T follicular helper cell (primary cell): ENCODE measurements at places on chromosomes 16 and 17.
A peak's percentile ranks its signal among the peaks of the same experiment; 100 is the strongest.

DNA sequence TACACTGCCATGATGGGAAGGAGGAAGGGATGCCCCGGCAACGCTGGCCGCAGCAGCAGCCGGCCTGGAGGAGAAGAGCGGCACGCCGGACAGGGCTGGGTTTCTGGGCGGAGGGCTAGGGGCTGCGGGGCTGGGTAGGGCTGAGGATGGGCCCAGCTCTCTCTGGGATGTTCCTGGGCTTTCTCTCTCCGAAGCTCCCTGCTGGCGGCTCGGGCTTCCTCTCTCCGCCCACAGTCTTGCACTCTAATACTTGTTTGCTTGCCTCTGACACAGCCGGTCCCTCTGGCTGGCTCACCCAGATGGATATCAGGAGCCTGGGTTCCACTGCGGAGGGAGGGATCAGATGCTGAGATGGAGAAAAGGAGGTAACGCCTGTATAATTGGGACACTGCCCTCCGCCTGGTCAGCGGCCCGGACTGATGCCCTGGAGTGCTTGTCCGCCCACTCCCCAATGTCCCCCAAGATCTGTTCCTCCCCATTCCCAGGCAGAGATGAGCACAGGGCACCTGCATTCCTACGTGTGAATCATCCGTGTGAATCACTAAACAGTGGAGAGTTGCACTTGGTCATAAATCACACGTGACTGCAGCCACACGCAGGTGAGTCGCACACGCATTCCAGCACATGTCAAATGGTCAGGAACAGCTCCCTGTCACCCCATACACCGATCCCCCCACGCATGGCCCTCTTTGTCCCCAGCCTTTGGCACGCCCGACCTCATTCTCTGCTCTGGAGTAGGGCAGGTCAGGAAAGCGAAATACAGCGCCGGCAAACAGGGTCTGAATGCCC is at the start of gene ALOXE3:
Gene ALOXE3, minus strand, starts transcription at position 535 of the 789 bp plus-strand sequence. Its CDS starts 524 bp downstream, at position 11.
- DNase-seq, result no peak

DNA sequence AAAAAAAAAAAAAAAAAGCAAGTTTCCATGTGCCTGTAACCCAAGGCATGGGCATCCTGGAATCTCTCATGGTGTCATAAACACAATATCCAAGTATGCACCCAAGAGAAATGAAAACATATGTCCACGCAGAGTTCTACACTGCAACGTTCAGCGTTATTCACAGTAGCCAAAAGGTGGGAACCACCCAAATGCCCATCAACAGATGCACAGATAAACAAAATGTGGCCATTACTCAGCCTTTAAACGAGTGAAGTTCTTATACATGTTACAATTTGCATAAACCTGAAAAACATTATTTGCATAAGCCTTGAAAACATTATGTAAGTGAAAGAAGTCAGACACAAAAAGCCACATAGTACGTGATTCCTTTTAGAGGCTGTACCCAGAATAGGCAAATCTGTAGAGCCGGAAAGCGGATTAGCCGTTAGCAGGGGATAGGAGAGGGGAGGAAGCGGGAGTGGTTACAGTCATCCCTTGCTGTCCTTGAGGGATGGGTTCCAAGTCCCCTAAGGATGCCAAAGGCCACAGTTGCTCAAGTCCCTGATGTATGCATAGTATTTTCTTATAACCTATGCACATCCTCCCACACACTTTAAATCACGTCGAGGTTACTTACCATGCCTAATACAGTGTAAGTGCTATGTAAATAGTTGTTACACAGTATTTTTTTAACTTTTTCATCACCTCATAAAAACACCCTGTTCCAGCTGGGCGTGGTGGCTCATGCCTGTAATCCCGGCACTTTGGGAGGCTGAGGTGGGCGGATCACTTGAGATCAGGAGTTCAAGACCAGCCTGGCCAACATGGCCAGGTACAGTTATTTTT is 47.3 kb upstream of the DNAH17 start:
- no peak for DNase-seq

DNA sequence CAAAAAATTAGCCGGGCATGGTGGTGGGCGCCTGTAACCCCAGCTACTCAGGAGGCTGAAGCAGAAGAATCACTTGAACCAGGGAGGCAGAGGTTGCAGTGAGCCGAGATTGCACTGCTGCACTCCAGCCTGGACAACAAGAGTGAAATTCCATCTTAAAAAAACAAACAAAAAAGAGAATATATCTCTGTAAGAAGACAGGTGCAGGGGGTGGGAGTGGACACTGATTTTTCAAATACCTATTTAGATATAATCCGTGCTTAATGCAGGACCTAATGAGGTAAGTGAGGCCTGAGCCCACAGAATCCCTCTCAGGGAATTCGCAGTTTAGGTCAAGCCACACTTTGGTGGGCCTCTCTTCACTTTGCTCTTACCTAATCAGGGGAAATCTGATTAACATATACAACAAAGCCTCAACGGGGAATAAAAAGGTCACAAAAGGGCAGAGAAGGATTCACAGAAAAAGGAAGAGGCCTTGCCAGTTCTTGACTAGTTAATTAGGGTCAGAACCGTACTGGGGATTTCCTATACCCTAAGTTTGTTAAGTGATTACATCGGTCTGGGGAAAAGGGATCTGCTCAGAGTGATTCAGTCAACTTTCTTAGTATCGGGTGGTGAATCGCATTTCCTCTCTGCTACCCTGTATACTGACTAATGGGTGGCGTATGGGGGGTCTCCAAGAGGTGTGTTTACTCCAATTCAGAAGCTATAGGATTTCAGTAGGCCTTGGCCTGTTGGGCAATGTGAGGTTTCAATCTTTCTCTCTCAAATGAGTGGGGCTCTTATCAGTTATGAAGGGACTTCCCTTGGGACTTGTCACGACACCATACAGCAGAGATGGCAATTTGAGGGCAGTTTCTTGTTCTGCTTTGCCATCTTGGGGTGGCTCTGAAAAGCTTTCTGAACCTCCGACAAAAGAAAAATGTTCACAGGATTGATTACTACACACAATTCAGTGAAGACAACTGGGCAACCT is 1.9 kb upstream of the NFAT5 start:
- peak; percentile 9 for DNase-seq

DNA sequence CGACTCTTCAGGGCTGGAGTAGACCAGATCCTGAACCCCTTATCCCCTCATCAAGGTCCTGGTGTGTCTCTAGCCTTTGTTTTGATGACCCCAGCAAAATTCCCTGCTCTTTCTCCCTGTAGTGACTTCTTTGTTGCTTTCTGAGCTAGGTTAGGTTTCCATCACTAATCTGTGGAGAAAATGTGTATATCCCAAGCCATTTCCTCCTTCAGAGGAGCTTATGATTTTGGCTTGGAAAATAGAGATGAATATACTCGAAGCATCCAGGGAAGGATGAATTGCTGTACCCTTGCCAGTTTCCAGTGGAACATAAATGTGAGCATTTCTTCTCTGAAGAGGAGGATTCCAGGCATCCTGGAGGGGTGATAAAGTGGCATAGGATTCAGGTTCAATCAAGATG is 55.8 kb downstream of the KSR1 start:
- no peak for DNase-seq

DNA sequence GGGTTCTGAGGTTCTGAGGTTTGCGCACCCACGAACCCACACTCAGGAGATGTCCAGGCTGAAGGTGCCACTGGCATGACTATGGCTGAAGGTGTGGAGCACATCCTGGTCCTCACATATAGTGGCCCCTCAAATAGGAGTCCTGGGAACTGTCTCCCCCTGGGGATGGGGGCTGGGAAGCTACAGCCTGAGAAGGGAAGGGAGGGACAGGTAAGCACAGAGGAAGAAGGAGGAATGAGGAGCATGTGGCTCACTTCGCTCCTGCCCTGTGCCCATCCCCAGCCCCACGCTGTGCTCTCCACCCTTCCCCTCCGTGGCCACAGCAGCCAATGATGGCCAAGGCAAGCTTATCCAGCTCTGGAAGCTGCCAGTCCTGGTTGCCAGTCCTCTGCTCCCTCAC is 123.9 kb upstream of the LHX1 start:
- no peak for DNase-seq

GRCh38 chr16:66372078-66372897 is 5.8 kb downstream of the CDH5 start:
- no peak for DNase-seq

DNA sequence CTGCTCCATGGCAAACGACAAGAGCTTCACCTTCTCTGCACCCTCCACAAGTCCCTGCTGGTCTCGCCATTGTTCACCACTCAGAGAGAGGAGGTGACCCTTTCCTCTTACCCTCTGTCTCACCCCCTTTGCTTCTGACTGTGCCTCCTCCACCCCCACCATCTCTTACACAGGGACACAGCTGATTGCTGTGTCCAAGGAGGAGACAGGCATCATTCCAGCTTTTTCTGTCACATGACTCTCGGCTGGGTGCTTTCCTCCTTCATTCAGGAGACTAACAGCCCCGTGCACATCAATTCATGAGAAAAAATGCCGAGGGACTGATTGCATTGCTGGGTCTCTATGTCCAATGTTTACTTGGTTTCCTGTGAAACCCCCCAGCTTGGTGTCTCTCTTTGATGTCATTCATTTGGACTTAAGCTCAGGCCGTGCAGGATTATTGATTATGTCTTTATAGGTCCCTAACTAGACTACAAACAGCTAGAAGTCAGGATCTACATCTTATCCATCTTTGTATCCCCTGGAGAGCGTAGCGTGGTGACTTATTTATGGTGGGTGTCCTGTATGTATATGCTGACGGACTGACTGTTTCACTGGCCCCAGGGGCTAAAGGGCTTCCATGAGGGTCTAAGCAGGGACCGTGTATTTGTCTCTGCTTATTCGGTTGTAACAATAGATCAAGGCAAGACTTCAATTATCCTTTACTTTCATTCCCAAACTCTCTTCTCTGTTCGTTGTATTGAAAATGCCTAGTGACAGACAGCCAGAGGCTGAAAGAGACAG is 82.2 kb upstream of the CDH13 start:
- DNase-seq, result no peak

DNA sequence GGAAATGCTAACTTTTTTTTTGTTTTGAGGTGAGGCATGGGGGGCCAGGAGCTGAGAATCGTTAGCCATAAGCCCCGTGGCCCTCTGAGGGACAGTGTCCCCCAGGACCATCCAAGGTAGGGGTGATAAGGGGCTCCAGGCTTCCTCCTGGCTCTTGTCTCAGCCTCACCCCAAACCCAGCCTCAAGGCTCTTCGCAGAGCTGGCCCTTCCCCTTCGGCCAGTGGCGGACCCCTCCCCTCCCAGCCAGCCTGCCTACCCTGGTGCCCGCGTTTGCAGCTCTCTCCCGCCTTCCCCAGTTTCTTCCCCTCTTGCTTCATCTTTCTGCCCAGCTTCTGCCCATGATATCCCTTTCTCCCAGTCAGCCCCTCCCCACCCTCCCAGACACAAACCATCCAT is 22.7 kb upstream of the ATP2A3 start:
- DNase-seq, result no peak

DNA sequence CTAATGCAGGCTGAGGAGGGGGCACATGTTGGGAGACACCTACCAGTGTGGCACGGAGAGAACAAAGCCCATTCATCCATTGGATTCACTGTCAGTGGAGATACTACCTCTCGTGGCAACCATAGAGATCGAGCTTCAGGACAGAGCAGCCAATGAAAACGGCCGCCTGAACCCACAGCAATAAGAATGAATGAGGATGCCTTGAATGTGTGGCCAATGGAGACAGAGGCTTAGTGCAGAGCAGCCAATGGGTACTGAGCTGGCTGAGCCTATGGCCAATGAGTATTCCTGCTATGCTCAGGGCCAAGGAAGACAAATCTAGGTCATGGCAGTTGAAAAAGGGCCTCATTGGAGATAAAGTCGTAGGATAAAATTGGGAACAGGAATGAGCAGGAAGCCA is 10.9 kb downstream of the ARHGEF15 start:
- no peak for DNase-seq

- DNase-seq, result no peak
These were observed 687 bp upstream of the NARF start for GRCh38 chr17:82457929-82458178.

GRCh38 chr16:89094252-89094879 is 714 bp downstream of the ACSF3 start:
- DNase-seq, result no peak

DNA sequence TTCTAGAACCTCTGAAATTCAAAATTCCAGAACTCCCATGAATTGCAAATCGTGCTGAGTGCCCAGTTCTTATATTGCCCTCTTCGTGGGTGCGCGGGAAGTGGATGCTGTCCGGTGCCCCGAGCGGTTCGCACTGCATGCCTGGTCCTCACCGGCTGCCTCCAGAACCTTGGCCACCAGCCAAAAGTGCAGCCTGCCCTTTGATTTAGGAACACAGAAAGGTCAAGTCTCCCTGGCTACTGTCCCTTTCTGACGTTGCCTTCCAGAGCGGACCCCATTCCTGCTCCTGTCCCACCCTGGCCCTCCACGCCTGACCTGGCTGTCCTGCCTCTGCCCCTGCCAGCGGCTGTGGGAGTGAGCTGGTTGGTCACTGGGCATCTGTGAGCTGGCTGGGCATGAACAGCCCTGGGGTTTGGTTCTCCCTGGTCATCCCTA is 9.7 kb downstream of the NEUROD2 start:
- no peak for DNase-seq

GRCh38 chr16:15785386-15786059 is 71.3 kb downstream of the MYH11 start:
- DNase-seq, result no peak

DNA sequence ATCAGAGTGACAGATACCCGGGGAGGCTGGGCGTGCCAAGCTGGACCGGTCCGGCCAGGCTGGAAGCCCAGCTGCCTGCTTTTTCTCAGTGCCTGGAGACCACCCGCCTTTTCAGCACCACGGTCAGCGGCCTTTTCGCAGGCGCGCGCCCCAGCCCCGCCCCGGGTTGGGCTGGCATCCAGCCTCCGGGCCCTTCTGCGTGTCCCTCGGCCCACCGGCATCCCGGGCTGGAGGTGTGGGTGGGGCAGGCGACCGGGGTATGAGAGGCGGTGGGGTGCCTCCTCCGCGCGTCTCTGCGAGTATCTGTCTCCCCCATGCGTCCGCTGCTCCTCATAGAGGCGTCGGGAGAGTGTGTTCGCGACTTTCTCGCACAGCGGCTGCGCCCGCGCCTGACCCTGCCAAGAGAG is 102.5 kb downstream of the MRM1 start:
- no peak for DNase-seq

- no peak for DNase-seq
These were observed 28.3 kb downstream of the G6PC1 start for GRCh38 chr17:42928714-42929496.

DNA sequence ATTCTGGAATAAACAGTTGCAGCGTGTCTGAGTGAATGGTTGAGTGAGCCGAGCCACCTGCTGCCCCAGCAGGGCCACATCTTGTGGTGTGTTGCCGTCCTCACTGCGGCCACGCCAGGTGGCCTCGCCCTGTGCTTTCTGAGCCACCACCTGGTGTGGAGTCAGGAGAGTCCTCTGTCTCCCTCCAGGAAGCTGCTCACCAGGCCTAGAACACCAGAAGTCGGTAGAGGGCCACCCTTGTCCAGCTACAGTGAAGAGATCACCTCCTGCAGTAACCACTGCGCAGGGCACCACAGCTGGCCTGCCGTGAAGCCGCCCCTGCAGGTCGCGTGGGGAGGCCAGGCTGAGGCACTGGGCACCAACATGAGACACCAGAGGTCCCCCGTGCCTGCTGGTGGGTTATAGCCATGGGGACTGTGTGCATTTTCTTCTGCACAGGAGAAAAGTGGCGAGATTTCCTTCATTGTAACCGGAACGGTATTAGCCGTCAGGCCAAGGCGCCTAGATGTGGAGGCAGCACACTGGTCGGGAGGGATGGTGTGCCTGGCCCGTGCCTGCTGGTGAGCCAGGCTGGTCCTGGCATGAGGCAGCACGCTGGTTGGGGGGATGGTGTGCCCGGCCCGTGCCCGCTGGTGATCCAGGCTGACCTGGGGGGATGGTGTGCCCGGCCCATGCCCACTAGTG is 28.9 kb upstream of the FOXK2 start:
- DNase-seq, result no peak

GRCh38 chr17:61662741-61663140 is 71.7 kb upstream of the NACA2 start:
- DNase-seq, result no peak
